Fibroblast of lung (primary cell): ENCODE measurements at places on chromosomes 6 and 20. TPM values are rescaled to one million over a fixed set of nuclear protein-coding genes. Genes with fewer than 3 reads are reported as not detected.

The PRR18 gene
- total RNA-seq: not detected in 2 replicates

DNA sequence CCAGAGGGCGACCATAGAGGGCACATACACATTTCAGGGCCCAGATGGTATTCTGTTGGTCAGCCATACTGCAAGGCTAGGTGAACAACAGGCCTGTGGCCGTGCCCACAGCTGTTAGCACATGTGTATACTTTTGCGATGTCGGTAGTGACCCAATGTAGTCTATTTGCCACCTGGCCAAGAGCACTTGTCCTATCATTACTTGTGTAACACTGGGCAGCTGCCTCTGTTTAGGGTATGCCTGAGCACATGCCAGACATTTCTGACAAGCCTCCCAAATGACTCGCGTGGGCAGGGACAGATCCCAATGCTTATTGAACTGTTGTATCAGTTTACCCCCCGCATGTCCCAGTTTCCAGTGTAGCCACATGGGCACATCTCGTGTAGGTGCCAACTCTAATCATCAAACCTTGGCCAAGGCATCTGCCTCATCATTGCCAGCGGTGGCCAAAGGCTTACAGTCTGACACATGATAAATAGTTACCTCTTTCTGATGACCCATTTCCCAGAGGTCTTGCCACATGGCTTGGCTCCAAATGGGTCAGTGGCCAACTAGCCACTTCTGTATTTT lies 74.4 kb upstream of the FBXL4 start:
- DNase-seq: no peak

The CD93 gene
- total RNA-seq: under 0.01 TPM in 1 of 2 replicates, not detected in the other

- DNase-seq: no peak
Observed at GRCh38 chr6:28565823-28566526, 40.3 kb downstream of the GPX5 start.

The POPDC3 gene
- 6.7 and 14.2 TPM in 2 replicates for total RNA-seq

The NTSR1 gene
- total RNA-seq: under 0.01 and 0.33 TPM in 2 replicates

The EFCAB8 gene
- total RNA-seq: under 0.01 and 0.26 TPM in 2 replicates

- no peak for DNase-seq
Observed at GRCh38 chr20:63142933-63143332, 73.0 kb downstream of the YTHDF1 start.

DNA sequence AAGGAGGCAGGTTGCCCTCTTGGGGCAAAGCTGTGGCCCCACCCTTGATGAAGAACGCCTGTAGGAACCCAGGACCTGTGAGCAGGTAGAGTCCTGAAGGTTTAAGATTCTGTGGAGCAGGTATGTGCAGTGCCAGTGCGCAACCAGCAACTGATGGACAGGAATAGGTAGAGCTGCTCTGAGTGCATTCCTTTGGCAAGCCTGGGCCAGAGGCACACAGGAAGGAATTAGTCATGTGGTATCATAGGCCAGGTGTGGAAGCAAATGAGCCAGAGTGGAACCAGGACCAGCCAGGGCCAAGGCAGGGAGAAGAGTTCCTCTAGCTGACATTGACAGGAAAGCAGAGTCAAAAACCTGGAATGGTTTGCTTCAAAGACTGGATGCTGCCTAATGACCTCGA lies 1.4 kb upstream of the KHDC1 start:
- no peak for DNase-seq

GRCh38 chr6:113488812-113489685 lies 368.1 kb upstream of the MARCKS start:
- DNase-seq: no peak

DNA sequence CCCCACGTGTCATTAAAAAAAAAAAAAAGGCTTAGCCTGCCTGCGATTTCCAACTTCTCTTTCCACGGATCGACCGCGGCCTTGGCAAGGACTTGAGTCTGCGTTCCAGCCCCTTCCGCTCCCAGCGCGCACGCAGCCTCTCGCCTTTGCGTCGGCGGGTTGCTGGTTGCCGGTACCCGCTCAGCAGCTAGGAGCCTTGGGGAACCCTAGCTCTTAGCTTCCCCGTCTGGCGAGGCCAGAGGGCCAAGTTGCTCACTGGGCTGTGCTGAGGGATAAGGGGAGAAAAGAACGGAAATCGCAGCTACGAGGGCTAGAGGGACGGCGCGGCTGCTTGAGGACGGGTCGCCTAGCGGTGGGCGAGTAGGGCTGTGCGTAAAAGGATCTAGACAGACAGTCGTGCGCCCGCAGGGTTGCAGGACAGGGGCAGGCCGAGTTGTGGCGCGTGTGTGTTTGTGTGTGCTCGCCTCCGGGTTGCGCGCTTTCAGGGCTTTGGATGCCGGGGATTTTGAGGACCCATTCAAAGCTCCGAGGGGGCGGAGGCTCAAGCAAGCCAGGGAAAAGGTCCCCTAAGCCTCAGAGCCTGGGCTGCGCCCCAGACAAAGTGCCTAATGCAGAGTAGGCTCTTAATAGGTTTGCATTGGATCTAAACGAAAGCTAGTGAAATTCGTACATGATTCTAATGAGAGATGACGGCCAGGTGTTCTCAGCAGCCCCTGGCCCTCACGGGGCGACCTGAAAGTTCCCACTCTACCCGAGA lies 40.5 kb upstream of the OSTM1 start:
- peak; percentile 59 for DNase-seq

The SLC22A16 gene
- total RNA-seq: under 0.01 TPM in 1 of 2 replicates, not detected in the other

The ASIP gene
- not detected in 2 replicates for total RNA-seq

GRCh38 chr6:75794954-75795739 lies 46.1 kb downstream of the MYO6 start:
- no peak for DNase-seq

- DNase-seq: no peak
Observed at GRCh38 chr6:15023448-15023847, 222.4 kb upstream of the JARID2 start.

DNA sequence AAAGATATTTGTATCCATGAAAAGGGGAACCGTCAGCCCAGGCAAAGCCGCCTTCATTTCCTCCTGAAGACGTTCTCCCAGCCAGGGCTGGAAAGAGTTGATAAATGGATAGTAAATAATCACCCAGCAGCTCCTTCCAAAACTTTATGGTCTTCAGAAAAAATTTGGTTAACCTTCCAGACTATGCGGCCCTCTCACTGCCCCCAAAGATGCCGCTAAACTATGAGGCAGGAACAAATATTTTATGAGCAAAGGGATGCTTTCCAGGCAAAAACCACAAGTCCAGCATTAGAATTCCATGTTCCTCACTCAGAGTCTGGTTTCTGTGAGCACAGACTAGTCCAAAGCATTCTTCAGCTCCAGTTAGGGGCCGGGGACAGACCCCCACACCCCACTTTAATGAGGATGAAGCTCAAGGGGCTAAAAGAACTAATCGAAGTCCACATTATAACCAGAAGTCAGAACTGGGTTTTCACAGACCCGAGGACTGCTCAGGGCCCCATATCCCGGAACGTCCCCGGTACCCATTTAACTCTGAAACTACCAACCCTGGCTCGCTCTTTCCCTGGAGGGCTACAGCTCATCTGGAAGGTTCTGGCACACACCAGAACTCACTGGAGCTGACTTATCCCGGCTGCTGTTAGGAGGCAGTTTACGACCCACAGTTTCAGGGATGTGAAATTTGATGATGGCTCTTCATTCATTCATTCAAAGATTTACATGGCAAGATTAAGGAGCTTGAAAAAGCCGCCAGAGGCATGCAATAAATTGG lies 29.4 kb downstream of the BMP7 start:
- DNase-seq: no peak

The KIAA1755 gene
- total RNA-seq: 2.8 and 3.1 TPM in 2 replicates

GRCh38 chr20:33790566-33790965 lies 20.6 kb upstream of the CHMP4B start:
- no peak for DNase-seq

The UBD gene
- not detected in 2 replicates for total RNA-seq

The TFAP2B gene
- total RNA-seq: not detected in 2 replicates

DNA sequence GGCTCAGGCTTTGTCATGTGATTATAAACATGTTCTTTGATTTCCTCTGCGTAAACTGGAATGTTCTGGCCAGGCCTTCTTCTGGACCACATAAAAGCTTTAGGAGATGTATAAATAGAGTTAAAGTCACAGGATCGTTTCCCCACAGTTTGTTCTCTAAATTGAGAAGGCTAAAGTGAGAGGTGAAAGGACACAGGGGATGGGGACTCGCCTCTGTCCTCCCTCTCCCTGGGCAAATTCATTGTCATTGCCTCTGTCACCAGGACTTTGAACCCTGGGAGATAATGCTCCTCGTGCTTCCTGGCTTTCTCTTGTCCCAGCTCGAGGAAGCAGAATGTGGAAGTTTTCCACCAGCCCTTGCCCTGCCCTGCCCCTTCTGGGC lies 20.3 kb upstream of the ZFAND3 start:
- no peak for DNase-seq

The HTR1E gene
- total RNA-seq: not detected in 2 replicates

The SYCP2L gene
- under 0.01 and 0.26 TPM in 2 replicates for total RNA-seq

- no peak for DNase-seq
Observed at GRCh38 chr6:6001443-6001842, 5.3 kb downstream of the NRN1 start.

- DNase-seq: no peak
Observed at GRCh38 chr6:74971633-74972032, 234.2 kb downstream of the COL12A1 start.

- no peak for DNase-seq
Observed at GRCh38 chr20:57930351-57930750, 220.5 kb upstream of the PMEPA1 start.

DNA sequence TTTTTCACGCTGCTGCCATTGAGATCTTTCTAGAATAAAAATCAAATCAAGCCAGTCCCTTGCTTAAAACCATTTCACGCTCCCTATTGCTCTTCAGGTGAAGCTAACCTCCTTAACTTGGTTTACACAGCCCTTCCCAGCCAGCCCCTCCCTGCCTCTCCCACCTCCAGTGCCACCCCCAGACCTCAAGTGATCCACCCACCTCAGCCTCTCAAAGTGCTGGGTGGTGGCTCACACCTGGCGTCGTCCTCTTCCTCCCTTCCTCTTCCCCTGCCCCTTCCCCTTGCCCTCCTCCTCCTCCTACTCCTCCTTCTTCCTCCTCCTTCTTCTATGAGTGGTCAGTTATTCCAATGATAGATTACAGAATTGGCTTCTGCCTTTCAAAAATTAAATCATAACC lies 42.9 kb downstream of the FAM209B start:
- no peak for DNase-seq

DNA sequence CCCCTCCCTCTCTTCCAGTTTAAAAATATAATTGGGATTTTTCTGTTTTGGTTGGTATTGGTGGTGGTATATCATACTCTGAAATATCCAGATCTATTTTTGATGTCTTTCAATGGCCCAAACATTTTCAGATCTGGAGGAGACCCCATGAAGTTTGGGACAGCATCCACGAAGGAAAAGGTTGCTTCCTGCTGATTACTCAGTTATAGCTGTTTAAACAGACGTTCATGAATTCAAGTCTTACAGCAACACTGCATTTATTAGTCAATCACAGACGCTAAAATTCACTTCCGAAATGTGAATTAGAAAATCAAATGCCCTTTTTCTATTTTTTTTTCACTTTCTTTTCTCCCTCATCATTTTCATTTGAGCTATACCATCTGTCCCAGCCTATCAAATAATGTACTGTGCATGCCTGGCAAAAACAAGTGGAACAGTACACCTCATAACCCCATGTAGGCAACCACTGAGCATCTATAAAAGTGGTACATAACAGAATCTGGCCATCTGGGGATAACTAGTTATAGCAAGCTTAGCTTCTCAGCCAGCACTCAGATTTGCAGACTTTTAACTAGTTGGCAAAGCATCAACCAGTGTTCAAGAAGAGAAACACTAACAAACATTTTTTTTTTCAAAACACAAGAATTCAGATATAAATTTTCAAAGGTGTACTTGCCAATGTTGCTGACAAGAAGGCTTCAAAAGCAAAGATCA lies 124.5 kb downstream of the HIVEP2 start:
- DNase-seq: no peak

GRCh38 chr6:143676437-143677045 lies 1.2 kb upstream of the PHACTR2 start:
- DNase-seq: no peak

The ANGPT4 gene
- under 0.01 TPM in 2 replicates for total RNA-seq

GRCh38 chr6:77334093-77334492 lies 129.2 kb downstream of the HTR1B start:
- no peak for DNase-seq

- no peak for DNase-seq
Observed at GRCh38 chr6:88077305-88077704, 29.7 kb downstream of the SPACA1 start.

DNA sequence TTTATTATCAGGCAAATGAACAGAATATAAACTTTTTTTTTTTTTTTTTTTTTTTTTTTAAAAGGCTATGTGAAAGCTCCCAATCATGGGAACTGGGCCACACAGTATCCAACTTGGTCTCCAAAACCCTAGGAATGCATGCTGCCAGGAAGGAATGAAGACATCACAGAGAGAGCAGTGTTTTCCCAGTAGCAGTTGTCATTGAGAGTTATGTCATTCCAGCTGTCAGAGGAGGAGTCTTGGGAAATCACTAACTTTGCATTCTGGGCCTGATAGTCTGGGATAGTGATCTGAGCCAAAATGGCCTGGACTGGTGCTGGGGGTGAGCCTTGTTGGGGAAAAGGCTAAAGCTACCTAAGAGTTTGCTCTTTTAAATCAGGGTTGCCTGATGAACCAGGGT lies 231.3 kb upstream of the MAP3K7 start:
- DNase-seq: no peak

GRCh38 chr6:167227984-167228383 lies 63.1 kb upstream of the UNC93A start:
- DNase-seq: no peak

The KCNQ2 gene
- not detected in 2 replicates for total RNA-seq

GRCh38 chr6:140437619-140438345 lies 1063.3 kb upstream of the CITED2 start:
- peak; percentile 3 for DNase-seq

- peak; percentile 94 for DNase-seq
Observed at GRCh38 chr6:658244-658643, 1.3 kb upstream of the HUS1B start.

The SLC32A1 gene
- not detected in 2 replicates for total RNA-seq

- DNase-seq: peak; percentile 90
Observed at GRCh38 chr6:44446626-44447300, 59.3 kb downstream of the CDC5L start.

GRCh38 chr20:4961746-4962145 lies 39.6 kb downstream of the SLC23A2 start:
- DNase-seq: peak; percentile 90

- peak; percentile 77 for DNase-seq
Observed at GRCh38 chr6:93088621-93089501, 330.5 kb downstream of the EPHA7 start.

The JPH2 gene
- 0.51 and 0.66 TPM in 2 replicates for total RNA-seq

DNA sequence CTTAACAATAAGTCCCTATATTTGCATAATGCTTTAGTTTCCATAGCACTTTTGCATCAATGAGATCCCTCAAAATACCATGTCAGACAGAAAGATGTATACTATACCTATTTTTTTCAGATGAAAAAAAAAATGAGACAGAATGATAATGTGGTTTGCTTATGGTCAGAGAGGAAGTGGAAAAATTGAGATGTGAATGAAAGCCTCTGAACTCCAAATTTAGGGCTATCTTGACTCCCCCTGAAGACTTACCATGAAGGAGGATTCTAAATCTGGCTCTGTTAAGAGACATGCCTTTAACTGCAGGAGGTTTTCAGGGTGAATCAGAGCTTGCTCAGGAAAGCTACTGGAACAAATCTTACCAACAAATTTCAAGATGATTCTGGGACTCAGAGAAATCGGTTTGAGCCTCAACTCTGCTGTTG lies 176.2 kb downstream of the ISM1 start:
- peak; percentile 63 for DNase-seq

The EYA2 gene
- 1.3 and 1.7 TPM in 2 replicates for total RNA-seq

- peak; percentile 24 for DNase-seq
Observed at GRCh38 chr20:45963059-45964005, 8.7 kb downstream of the ZNF335 start.
